Memory B cell (primary cell): ENCODE measurements at places on chromosomes 4 and X.

DNA sequence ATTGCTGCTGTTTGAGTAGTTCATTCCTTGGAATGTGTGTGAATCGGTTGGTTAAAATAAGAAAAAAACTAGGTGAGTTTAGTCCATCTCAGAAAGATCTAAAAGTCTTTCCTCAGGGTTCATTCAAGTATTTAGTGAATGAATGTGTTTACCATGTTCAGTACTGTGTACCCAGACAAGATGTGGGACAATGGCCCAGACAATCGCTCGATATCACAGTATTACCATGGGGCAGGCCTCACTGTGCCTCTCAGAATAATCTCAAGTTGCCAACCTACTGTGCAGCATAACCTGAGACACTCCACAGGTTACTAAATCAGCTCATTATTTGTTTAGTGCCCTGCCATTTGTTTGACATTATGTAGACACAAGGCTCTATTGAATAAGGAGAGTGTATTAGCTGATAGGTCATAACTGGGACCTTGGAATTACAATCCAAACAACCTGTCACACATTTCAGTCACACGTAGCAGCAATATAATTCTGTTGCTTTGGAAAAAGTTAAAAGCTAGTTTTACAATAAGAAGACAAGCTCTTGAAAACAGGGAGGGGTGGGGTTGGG, 24.9 kb upstream of the AMOT start:
- no peak for DNase-seq
- no peak overlapping the region for H3K4me3 ChIP-seq
- no peaks in the 10 kb centered on the region for H3K4me1 ChIP-seq
- no peaks in the 10 kb centered on the region for H3K36me3 ChIP-seq
- H3K27ac ChIP-seq = no peak overlapping the region

DNA sequence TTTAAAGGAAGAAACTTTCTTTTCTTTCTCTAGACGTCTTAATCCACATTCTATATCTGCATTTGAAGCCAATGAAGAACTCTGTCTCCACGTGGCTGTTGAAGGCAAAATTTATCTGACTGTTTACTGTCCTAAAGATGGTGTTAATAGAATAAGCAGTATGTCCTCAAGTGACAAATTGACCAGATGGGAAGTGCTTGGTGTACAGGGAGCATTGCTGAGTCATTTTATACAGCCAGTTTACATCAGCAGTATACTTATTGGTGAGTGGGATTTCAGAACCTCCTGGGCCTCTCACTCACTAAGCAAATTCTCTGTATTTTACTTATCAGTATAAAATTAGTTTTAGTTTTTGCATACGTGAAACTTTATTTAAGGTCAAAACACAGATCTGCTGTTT, 33.7 kb downstream of the ADAD1 start:
- H3K4me1 ChIP-seq = no peaks in the 10 kb centered on the region
- no peak for DNase-seq
- no peak overlapping the region for H3K4me3 ChIP-seq

GRCh38 chr4:169267070-169267469, 3.7 kb downstream of the SH3RF1 start:
- no peak overlapping the region for H3K27ac ChIP-seq
- H3K4me1 ChIP-seq = peaks cover 14% of the 10 kb centered on the region
- H3K36me3 ChIP-seq = peaks cover 11% of the 10 kb centered on the region
- H3K4me3 ChIP-seq = no peak overlapping the region
- peaks cover 2% of the 10 kb centered on the region for H3K27me3 ChIP-seq
- no peak for DNase-seq

DNA sequence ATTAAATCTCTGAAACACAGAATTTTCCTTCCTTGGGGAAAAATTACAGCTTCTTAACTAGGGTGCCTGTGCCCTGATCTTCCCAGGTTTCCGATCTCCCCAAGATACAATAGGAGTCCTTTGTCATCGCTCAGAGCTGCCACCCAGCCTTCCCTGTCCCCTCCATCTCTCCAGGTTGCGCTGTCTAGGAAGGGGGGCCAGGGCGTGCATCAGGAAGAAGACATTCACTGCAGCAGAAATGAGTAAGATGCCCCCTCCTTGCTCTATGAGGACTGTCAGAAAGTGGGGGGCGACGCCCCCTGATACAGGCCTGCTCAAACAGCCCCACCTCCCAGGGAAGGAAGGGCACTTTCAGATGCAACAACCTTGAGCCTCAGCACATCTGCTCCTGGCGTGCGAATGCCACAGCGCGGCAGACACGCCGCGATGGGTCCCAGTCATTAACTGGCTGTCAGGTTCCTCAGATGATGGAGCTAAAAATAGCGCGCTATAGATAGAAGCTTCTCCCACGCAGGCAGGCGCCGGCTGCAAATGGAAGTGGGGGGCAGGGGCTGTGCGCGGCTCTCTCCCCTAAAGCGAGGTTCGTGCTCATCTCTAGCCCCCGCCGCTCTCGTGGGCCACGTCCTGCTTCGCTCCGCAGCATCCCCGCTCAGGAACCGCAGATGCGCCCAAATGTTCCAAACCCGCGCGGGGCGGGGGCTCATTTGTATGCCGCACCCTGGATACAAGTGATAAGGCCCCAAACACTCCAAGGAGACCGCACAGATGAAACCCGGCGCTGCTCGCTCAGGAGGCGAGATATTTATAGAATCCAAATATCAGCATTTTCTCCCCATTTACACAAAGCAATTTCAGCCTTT, 57.6 kb upstream of the LGI2 start:
- peaks cover 26% of the 10 kb centered on the region for H3K27me3 ChIP-seq
- no peaks in the 10 kb centered on the region for H3K4me1 ChIP-seq
- H3K27ac ChIP-seq = no peak overlapping the region
- peaks cover 3% of the 10 kb centered on the region for H3K36me3 ChIP-seq

GRCh38 chrX:111199505-111199904, 70.8 kb downstream of the CAPN6 start:
- H3K36me3 ChIP-seq = no peaks in the 10 kb centered on the region
- no peak overlapping the region for H3K4me3 ChIP-seq
- H3K27ac ChIP-seq = no peak overlapping the region
- DNase-seq = no peak
- no peaks in the 10 kb centered on the region for H3K4me1 ChIP-seq

DNA sequence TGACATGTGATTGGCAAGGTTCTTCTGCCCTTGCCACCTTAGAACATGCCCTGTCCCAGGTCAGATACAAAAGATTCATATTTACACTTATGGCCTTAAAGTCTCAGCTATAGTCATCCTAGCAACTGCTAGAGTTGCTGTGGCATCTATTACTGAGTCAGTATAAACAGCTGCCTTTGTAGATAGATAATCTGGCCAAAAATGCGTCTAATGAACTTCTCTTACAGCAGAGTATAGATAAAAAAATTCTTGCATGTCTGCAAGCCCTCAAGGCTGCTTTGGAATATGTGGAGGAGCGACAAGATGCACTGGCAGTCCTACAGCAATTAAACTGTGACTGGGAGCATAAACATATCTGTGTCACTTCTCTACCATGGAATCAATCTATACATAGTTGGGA, 1209.7 kb upstream of the PABPC4L start:
- H3K27me3 ChIP-seq = no peaks in the 10 kb centered on the region
- no peak overlapping the region for H3K4me3 ChIP-seq
- no peak overlapping the region for H3K27ac ChIP-seq
- peaks cover 3% of the 10 kb centered on the region for H3K4me1 ChIP-seq
- no peak for DNase-seq

DNA sequence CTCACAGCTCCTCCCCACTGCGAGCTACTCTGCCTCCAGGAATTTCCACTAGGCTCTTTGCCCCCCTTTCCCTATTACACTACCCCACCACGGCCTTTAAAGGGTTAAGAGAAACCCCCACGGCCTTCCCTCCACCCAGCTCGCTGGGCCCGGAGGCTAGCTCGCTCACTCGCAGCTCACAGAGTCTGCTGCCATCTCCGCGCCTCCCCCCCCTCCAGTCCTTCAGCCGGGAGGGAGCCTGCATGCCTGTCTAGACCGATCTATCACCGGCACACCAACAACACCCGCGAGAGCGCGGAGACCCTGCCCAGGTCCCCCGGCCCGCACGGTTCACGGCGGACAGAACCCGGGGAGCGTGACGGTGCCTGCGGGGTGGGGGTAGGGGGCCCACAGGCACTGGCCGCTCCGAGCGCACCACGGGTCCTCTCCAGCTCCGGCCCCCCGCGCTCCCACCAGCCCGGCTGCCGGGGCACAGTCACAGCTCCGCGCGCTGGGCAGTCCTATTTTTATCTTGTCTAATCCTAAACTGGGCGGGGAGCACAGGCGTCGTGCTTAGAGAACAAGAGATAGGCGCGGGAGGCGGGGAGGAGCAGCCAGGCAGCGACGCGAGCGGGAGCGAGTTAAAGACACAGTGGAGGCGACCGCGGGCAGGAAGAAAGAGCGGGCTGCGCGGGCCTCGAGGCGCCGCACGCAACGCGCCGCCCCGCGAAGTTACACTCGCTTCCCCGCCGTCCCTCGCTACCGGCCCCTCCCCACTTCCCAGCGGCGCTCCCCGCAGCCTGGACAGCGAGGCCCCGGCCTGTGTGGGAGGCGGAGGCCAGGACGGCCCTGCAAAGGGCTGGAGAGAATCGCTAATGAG, 3.5 kb downstream of the BCOR start:
- H3K27me3 ChIP-seq = no peaks in the 10 kb centered on the region
- H3K4me1 ChIP-seq = peaks cover 39% of the 10 kb centered on the region
- H3K27ac ChIP-seq = no peak overlapping the region
- H3K4me3 ChIP-seq = peak overlapping the region; percentile 88
- H3K36me3 ChIP-seq = no peaks in the 10 kb centered on the region
- peak; percentile 16 for DNase-seq

DNA sequence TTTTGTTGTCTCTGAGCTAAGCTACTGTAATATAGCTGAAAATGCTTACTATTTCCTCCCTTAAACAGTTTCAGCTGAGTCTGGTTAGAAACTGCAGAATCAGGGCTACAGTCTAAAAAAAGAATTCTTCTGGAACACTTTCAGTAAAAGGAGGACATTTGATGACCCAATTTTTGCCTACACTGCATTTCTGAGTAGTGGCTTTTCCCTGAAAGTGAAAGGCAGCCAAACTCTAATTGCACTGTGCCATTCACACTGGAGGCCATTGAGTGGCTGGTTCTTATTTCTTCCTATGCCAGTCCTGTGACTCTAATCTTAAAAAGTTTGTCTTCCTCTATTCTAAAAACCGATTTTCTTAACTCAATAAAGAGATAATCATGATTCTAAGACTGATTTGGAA, 526.0 kb downstream of the CFAP47 start:
- no peaks in the 10 kb centered on the region for H3K4me1 ChIP-seq
- DNase-seq = no peak
- H3K27me3 ChIP-seq = no peaks in the 10 kb centered on the region
- H3K36me3 ChIP-seq = no peaks in the 10 kb centered on the region

GRCh38 chr4:71235311-71236201, 103.3 kb upstream of the SLC4A4 start:
- H3K27me3 ChIP-seq = peaks cover 6% of the 10 kb centered on the region
- no peaks in the 10 kb centered on the region for H3K4me1 ChIP-seq
- no peak for DNase-seq
- H3K4me3 ChIP-seq = no peak overlapping the region
- H3K27ac ChIP-seq = no peak overlapping the region

DNA sequence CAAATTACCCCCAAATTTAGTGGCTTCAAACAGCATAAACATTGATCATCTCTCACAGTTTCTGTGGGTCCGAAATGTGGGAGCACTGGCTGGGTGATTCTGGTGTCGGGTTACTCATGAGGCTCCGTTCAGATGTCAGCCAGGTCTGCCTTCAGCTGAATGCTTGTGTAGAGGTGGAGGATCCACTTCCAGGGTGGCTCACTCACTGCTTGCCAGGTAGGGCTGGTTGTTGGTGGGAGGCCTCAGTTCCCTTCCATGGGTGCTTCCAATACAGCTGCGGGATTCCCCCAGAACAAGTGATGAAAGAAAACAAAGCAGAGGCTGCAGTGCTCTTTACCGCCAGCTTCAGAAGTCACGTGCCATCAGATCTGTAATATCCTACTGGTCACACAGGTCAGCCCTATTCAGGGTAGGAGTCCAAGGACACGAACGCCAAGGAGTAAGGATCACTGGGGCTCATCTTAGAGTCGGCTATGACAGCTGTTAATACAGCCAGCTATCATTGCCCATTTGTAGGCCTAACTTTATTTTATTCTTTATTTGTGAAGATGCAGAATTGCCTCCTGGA, 1.1 kb upstream of the SMIM43 start:
- no peak for DNase-seq
- H3K27ac ChIP-seq = no peak overlapping the region
- no peak overlapping the region for H3K4me3 ChIP-seq
- H3K27me3 ChIP-seq = peaks cover 33% of the 10 kb centered on the region
- peaks cover 6% of the 10 kb centered on the region for H3K4me1 ChIP-seq
- H3K36me3 ChIP-seq = no peaks in the 10 kb centered on the region

DNA sequence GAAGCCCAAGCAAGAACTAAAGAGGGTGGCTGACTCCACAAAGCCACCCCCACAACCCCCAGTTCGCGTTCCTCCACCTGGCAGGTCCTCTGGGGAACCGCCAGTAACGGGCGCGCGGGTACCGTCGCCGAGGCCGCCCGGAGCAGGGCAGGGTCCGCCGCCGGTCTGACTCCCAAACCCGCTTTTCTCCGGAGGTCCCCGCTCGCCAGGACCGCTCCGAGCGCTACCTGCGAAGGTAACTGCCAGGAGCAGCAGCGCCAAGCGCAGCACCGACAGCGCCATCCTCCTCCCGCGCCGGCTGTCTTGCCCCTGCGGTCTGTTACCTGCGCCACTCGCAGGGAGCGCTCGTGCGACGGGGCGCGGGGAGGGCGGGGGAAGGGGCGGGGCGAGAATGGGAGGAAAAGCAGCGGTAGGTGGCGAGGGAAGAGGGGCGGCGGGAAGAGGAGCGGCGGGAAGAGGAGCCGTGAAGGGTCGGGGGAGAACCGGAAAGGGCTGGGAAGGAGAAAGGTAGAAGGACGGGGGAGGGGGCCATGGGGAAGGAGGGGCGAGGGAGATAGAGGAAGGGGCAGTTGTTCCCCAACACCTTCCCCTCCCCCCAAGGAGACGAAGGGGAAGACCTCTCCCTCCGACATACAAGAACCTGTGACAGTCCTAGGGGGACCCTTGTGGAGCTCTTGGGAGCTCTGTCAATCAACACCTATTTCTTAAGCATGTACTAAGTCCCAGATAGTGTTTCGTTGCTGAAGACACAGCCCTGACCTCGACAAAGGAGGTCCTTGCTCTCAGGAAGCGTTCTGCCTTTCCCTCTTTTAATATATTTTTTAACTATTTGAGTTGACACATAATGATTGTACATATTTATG, at the start of gene SPINK2:
Gene SPINK2 (minus strand): TSS at position 321 of the 863 bp plus-strand sequence. CDS start 39 bp downstream, at position 282.
- H3K36me3 ChIP-seq = no peaks in the 10 kb centered on the region
- H3K4me3 ChIP-seq = peak within 1 kb of the TSS; percentile 81
- DNase-seq = peak; percentile 49
- peaks cover 15% of the 10 kb centered on the region for H3K4me1 ChIP-seq
